ENCODE measurements at places on chromosomes 2 and 18. TPM values are rescaled to one million over a fixed set of nuclear protein-coding genes. Genes with fewer than 3 reads are reported as not detected.

Gene ADCY3
- 37.5 TPM for total RNA-seq

Gene TUBA4B
- total RNA-seq: not detected

Gene OXER1
- total RNA-seq: not detected

Gene INO80D
- total RNA-seq: 6.5 TPM

Gene CNTNAP5
- not detected for total RNA-seq

All from hair follicular keratinocyte (primary cell).